Activated T-helper 1 cell treated with anti-CD3 and anti-CD28 coated beads, Interleukin-12 subunit alpha, Interleukin-12 subunit beta, Interleukin-2, Interleukin-4 antibody, amounts not matched to agents 30 ng/mL and 10 ng/mL and 1 ng/mL, durations not matched to agents 14 hours and 24 hours and 36 hours (primary cell): ENCODE measurements at places on chromosomes 7 and 10.

GRCh38 chr10:30155401-30155800 lies 96.0 kb upstream of the JCAD start:
- no peak overlapping the region for H3K27ac ChIP-seq
- H3K27me3 ChIP-seq, result peaks cover 5% of the 10 kb centered on the region
- H3K4me1 ChIP-seq, result peaks cover 19% of the 10 kb centered on the region
- no peak for DNase-seq
- no peak overlapping the region for H3K4me3 ChIP-seq
- H3K36me3 ChIP-seq, result no peaks in the 10 kb centered on the region

DNA sequence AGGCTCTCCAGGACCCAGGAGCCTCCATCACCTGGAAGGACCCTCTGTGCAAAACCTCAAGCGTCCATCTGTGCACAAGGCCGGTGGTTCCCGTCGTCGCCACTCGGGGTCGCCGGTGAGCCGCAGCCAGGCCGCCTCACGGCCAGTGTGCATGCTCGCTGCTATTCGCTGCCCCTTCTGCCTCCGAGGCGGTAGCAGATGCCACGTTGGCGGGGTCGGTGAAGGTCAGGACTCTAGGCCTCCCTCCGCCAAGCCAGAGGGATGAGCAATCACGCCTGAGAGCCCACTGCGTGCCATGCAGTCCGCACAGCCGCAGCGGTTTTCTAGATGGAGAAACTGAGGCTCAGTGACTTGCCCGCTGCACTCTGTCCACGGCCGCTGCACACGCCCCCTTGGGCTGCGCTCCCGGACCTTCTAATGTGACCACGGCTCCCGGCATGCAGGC lies 5.7 kb downstream of the UPK3B start:
- no peaks in the 10 kb centered on the region for H3K4me1 ChIP-seq
- no peak for DNase-seq
- H3K36me3 ChIP-seq, result no peaks in the 10 kb centered on the region
- H3K27ac ChIP-seq, result no peak overlapping the region
- H3K4me3 ChIP-seq, result no peak overlapping the region

- H3K36me3 ChIP-seq, result no peaks in the 10 kb centered on the region
- H3K27ac ChIP-seq, result no peak overlapping the region
- no peaks in the 10 kb centered on the region for H3K4me1 ChIP-seq
- no peak for DNase-seq
- no peak overlapping the region for H3K4me3 ChIP-seq
- H3K27me3 ChIP-seq, result no peaks in the 10 kb centered on the region
Observed at GRCh38 chr7:1700086-1700485, 30.0 kb downstream of the ELFN1 start.

- H3K27ac ChIP-seq, result no peak overlapping the region
- no peak overlapping the region for H3K4me3 ChIP-seq
- DNase-seq, result no peak
- H3K36me3 ChIP-seq, result no peaks in the 10 kb centered on the region
- no peaks in the 10 kb centered on the region for H3K4me1 ChIP-seq
Observed at GRCh38 chr10:78729800-78730199, 339.0 kb upstream of the ZMIZ1 start.
